ENCODE measurements at places on chromosomes 16 and 17.

DNA sequence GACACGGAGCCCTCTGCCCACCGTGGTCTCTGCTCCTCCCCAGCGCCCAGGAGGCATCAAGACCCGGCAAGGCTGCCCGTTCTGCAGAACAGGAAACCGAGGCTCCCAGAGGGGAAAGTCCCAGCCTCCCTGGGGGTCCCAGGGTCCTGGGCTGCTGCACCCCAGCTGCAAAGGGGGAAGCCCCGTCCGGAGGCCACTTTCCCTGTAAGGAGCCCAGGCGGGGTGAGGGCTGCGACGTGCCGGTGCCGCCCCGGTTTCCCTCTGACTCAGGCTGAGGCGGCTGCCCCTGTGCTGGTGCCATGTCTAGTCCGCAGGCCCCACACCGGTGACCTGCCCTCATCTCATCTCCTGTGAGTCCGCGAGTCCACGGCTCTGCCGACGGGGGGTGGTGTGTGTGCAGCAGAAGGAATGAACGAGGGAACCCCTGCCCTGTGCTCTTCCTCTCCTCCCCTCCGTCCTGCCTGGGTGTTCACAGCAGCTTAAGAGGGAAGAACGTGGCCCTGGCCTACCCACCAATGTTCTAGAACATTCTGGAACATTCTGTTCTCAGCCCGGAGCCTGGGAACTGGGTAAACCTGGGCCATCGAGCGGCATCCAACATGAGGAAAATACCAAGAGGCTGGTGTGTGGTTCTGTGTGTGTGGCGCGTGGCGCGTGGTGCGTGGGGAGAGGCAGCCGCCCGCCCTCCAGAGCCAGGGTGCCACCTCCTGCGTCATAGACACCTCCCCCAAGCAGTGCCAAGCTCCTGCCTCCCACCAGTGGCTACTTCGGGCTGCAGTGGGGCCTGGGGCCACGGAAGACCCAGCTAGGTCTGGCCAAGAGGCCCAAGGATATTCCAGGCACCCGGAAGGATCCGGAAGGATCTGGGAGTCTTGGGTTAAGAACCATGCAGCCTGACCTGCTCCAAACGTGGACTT, 7.0 kb upstream of the CBFA2T3 start:
- DNase-seq: peak; percentile 76

DNA sequence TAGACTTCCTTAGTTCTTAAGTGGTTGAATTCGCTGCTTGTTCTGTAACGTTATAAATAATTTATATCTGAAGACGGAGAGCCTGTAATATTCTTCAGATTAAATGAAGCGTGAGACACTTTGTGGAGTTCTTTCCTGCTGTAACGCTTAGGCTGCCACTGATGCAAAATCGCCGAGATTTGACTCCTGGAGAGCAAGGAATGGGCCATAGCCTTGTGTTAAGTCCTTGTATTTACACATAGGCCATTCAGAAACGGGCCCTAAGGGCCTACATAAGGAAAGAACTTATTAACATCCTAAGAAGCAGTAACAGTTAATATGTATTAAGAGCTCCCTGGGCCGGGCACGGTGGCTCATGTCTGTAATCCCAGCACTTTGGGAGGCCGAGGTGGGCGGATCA, 936 bp downstream of the EMC6 start:
- DNase-seq: no peak

DNA sequence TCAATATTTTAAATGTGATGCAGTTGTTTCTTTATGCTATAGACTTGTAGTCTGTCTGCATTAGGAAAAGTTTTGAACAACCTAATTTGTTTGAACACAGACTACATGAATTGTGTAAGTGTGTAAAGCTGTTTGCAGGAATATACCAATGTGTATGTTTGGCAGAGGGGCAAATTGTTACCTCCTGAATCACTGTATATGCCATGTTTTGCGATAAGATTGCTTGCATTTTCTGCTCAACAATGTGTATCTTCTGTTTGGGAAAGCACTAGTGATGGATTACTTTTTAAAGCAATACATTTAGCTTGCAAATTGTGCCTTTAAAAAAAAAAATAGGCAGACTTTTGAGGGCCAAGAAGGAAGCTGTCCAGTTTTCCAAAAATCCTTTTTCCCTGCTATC, 14.6 kb downstream of the RBBP6 start:
- no peak for DNase-seq

- no peak for DNase-seq
These were observed 44.9 kb upstream of the PEMT start for GRCh38 chr17:17636272-17636885.

- no peak for DNase-seq
These were observed 574 bp downstream of the MPP3 start for GRCh38 chr17:43832168-43832975.

DNA sequence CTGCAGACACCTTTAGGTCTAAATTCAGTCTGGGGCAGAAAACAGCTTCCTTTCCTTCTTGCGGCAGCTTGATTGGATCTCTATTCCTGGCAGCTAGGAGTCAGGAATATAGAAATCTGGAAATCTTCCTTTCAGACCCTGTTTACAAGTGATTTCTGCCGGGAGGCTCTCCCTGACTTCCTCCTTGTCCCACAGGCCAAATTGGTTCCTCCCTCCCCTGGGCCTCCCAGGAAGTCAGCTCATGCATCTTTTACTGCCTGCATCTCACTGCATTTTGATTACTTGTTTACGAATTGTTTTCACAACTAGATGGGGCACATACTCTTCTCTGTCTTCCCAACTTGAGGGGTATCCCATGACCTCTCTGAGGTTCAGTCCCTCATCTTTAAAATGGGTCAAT, 206.3 kb downstream of the MAF start:
- DNase-seq: no peak

GRCh38 chr16:12600116-12600515, 203.6 kb downstream of the CPPED1 start:
- DNase-seq: no peak

DNA sequence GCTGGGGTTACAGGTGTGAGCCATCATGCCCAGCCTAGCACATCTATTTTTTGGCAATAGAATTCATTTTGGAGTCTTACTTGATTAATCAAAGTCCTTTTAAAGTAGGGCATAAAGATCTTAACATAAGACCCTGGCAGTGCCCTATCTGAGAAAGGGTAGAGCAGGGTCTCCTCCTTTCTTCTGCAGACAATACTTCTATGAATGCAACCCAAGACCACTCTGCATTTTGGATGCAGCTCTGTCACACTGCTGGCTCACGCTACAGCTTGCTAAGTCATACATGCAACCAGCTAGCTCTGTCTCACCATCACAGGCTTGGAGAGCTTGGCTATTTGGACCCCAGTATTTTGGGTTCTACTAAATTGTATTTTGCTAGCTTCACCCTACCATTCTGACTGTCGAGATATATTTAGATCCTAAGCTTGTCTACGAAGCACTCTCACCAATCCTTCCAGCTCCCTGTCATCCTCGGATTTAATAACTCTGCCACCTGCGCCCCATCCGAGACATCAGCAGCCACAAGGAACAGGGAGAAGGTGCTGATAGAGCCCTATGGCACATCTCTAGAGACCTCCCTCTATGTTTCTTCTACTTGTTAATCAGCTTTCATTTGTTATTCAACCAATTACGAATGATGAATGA, 45.1 kb downstream of the RBFOX3 start:
- DNase-seq: no peak

GRCh38 chr17:68519911-68520310, 7.7 kb downstream of the PRKAR1A start:
- DNase-seq: no peak

DNA sequence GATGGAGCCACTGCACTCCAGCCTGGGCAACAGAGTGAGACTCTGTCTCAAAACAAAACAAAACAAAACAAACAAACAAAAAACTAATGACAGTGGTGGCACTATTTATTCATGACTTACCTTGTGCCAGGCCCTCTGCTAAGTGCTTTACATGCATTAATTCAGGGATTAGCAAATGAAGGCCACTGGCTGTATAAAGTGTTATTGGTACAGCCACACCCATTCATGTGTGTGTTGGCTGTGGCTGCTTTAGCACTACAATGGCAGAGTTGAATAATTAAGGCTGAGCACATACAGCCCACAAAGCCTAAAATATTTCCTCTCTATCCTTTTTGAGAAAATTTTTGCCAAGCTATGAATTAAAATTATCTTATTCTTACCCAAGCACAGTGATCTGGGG, 531.8 kb upstream of the CDH5 start:
- DNase-seq: no peak

- DNase-seq: no peak
These were observed 264.0 kb upstream of the CCL2 start for GRCh38 chr17:33990943-33991706.

DNA sequence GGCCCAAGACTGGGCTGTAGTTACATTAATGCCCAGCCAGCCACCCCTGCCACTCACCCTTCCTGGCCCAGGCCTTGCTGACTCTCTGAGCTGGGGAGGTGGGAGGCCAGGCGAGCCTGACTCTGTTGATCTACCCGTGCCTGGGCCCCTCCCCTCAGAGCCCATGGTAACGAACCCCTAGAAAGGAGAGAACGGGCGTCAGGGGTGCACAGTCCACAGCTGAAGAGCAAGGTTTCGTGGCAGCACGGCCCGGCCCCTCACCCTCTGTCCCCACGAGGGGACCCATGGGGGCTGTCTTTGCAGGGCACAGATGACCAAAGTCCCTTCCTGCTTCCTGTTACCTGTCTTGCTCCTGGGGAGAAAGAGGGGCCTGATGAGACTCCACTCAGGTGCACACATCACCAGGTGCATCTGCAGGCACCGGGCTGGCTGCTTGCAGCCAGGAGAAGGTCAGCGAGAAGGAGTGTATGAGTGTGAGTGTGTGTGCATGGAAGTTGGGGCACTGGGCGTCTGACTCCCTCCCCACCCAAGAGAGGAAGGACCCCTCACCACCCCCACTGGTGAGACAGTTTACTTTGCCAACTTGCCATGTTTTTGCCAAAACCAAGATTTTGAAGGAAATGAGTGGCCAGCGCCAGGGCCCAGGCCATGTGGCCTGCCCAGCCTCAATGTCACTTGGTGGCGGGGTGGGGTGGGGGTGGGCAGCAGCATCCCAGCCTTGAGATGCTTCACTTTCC, 359.1 kb downstream of the SEC14L1 start:
- peak; percentile 26 for DNase-seq

GRCh38 chr17:5770441-5771270, 186.3 kb upstream of the NLRP1 start:
- DNase-seq: no peak

- no peak for DNase-seq
These were observed 190.9 kb downstream of the CCDC182 start for GRCh38 chr17:57553991-57554825.

- no peak for DNase-seq
These were observed 338.7 kb upstream of the TNRC6C start for GRCh38 chr17:77619851-77620250.

DNA sequence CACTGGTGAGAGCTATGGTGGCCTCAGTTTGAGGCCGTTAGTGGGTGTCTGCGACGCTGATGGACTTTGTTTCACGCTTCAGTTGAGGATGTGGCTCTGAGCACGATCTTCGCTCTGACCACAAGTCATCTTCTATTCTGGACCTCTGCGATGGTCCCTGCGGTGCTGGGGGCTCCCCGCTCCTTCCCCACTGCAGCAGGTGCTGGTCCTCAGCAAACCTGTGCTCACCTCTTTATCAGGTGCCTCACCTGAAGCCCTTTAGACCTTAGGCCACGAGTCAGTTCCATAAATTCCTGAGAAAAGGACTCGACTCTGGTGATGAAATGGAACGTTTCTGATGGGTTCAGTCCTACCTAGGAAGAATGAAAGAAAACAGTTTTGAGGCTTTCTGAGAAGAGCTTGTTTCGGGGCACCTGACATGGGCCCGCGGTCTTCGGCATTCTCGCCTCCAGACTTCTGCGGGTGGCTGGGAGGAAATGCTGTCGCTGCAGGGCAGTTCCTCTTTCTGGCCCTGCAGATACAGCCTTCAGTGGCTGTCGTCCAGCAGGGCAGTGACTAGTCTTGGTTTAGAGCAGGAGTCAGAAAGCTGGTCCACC, 4.7 kb downstream of the KCTD5 start:
- DNase-seq: peak; percentile 92

DNA sequence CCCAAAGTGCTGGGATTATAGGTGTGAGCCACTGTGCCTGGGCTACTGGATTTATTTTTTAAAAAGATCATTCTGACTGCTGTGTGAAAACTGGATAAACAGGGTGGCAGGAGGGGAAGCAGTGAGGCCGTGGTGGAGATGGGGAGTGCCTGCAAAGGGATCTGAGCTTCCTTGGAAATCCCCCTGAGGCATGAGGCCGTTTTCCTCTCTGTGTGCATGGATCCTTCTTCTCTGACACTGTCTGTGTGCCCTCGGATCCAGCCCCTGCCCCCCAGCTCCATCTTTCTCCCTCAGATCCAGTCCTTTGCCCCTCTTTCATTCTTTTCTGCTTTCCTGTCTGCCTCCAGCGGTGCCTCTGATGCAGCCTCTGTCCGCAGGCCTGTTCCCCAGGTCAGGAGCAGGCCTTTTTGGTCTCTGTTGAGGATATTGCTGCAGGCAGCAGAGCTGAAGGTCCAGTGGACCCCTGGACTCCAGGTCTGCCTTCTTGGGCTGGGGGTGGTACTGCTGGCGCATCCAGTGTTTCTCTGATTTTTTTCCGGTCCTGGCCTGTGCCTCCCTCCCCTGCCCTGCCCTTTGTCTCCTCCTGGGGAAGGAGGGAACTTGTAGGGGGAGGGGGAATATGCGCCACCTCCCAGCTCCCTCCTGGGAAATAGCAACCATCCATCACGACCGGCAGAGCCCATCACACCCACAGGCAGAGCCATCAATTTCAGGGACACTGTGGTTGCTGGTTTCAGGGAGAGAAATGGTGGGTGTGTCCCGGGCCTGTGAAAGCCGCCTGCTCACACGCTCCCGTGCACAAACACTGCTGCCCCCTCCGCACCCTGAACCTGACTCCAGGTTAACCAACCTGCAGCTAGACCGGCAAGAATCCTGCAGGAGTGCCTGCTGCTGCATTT, 17.0 kb downstream of the MGAT5B start:
- no peak for DNase-seq

GRCh38 chr16:24568392-24568791, 29.0 kb downstream of the RBBP6 start:
- DNase-seq: no peak

- no peak for DNase-seq
These were observed 32.4 kb downstream of the HAPSTR1 start for GRCh38 chr16:9123871-9124270.

DNA sequence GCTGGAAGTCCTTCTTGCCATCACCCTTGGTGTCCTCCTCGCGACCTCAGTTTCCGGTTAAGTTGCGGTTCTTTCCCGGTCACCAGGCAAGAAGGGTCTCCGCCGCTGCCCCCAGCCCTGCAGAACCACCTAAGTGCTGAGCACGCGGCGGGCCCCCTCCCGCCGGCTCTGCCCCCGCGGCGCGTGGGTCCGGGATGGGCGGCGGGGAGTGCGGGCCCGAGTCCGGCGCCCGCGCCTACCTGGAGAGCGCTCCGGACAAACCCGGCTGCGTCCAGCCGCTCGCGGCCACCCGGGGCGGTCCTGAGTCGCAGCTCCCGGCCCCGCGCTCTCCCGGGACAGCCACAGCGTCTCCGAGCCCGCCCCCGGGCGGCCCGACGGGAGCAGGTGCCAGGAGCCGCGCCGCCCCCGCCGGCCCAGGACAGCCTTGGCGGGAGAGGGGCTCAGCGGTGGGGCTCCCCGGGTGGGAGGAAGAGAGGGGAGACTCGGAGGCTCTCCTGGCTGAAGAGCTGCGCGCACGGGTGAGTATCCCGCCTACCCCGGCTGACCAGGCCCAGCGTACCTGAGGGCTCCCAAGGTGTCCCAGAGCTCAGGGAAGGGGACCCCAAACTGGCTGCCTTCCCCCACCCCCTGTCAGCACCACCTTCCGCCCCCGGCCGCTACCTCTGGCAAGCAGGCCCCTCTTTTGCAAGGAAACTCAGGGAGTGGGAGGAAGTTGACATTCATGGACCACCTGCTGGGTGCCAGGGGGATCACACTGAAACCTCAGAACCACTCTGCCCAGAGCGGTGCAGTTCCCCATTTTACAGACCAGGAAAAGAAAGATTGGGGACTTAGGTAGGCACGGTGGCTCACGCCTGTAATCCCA, 22.2 kb upstream of the C17orf113 start:
- DNase-seq: no peak

- DNase-seq: no peak
These were observed 60.6 kb upstream of the CRYM start for GRCh38 chr16:21338537-21339268.

All from GM13976 (cell line).